ENCODE measurements at places on chromosomes 12 and 14. TPM values are rescaled to one million over a fixed set of nuclear protein-coding genes. Genes with fewer than 3 reads are reported as not detected.

- DNase-seq: no peak
Measured at GRCh38 chr12:84779169-84779568, 133.4 kb downstream of the SLC6A15 start.

DNA sequence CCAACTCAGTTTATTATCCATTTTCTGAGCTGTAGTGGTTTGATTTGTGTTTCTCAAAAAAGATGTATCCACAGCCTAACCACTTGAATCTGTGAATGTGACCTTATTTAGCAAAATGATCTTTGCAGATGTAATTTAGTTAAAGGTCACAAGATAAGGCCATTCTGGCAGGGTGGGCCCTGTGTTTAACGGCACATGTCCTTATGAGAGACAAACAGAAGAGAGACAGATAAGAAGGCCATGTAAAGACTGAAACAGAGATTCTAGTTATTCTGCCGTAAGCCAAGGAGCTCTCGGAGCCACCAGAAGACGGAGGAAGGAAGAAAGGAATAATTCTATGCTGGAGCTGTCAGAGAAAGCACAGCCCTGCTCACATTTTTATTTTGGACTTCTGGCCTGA, 374.2 kb downstream of the PRKD1 start:
- DNase-seq: no peak

The TMCC3 gene
- total RNA-seq: 3.8 TPM

- DNase-seq: no peak
Measured at GRCh38 chr14:104132981-104133380, 5.4 kb upstream of the KIF26A start.

- no peak for DNase-seq
Measured at GRCh38 chr12:46855760-46856159, 30.0 kb upstream of the SLC38A4 start.

The PFDN5 gene
- 324 TPM for total RNA-seq

The G2E3 gene
- 46.5 TPM for total RNA-seq

DNA sequence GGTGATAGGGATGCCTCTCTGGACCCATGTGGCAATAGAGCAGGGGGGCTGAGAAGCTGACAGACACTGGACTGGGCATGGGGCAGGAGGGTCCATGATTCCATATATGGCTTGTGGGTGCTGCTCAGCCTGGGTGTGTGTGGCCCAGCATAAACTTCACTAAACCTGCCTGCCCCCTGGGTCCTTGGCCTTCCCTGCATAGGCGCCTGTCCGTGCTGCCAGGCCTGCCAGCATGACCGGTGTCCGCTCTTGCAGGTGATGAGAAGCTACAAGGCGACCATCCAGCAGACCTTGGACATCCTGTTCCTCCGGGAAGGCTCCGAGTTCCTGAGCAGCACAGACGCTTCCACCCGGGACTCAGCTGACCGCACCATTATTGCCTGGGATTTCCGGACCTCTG, 61.6 kb downstream of the BEGAIN start:
- DNase-seq: no peak

DNA sequence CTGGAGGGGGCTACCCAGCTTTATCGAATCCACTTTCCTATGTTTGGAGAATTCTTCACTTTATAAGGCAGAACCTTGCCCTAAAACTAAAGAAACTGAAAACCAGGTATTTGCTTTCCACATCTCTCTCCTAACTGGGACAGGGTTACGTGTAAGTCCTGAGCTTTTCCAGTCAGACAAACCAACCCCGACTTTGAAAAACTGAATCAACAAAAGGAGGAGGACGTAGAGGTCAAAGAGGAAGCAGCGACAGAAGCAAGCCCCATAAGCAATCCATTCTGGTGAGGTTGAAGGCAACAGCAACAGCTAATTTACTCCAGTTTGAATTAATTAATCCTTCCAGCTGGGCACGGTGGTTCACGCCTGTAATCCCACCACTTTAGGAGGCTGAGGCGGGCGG, 47.2 kb downstream of the LRP6 start:
- DNase-seq: no peak

- no peak for DNase-seq
Measured at GRCh38 chr12:19891936-19892591, 452.8 kb downstream of the AEBP2 start.

DNA sequence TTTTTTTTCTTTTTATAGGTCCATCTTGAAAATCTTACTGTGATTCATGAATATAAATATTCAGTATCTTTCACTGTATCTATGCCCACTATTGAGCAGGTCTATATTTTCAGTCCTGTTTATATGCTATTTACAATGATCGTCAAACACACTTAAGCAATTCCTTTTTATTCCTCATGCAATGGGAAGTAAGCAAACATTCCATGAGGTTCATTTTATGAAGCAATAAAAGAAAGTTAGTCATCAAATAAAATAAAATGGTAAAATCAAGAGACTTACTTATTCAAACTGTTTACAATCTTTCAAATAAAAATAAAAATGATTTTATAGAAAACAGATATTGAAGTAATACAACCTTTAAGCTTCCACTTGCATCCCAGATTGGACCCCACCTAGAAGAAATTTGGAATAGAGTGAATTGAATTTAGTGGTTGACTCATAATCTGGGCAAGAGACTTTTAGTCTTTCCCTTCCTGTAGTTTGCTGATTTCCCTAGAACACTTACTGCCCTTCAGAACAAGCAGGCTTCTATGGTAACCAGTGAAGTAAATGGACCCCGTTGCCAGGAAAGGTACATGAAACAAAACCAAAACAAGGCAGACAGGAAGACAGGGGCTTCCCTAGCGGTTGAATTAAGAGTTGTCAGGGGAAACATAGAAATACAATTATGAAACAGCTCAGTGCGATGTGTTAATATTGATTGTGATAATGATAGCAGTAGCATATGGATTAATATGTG, 241.0 kb upstream of the ATP2B1 start:
- no peak for DNase-seq

The KRT71 gene
- not detected for total RNA-seq

DNA sequence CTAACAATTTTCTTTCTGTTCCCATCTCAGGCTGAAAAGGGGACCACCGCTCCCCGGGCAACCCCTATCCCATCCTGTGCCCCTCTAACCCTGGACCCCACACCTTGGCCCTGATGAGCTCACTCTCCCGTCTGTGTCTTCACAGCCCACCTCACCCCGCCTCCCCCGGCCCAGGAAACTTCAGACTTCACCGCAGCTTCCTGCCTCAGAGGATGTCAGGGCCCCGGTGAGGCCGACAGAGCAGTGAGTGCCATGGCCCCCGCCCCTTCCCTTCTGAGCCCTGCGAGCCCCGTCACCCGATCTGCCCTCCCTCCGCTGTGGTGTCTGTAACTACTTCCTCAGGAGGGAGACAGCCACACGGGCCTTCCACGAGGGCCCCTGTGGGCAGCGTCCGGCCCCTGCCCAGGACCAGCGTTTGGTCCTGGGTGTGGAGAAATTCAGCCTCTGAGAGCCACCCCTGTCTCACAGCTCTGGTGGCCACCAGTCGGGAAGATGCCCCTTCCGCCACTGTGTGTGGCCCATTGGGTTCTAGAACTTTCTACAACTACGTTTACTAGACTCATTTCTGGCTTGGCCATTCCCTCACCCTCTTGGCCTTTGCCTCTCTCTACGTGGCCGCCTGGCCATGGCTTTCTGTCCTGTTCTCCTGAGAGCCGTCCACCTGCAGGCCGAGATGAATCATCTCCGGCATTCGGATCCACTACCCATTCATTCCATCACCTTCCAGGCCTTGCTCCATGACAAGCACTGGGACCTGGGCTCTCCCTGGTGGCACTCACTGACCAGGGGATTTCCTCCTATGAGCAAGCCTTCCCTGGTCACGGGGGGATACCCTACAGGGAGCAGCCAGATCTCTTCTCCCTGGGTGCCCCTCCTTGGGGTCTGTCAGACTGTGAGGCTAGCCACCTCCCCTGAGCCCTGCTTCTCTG, 3.4 kb downstream of the RHOF start:
- DNase-seq: no peak

The LTBP2 gene
- 1.3 TPM for total RNA-seq

DNA sequence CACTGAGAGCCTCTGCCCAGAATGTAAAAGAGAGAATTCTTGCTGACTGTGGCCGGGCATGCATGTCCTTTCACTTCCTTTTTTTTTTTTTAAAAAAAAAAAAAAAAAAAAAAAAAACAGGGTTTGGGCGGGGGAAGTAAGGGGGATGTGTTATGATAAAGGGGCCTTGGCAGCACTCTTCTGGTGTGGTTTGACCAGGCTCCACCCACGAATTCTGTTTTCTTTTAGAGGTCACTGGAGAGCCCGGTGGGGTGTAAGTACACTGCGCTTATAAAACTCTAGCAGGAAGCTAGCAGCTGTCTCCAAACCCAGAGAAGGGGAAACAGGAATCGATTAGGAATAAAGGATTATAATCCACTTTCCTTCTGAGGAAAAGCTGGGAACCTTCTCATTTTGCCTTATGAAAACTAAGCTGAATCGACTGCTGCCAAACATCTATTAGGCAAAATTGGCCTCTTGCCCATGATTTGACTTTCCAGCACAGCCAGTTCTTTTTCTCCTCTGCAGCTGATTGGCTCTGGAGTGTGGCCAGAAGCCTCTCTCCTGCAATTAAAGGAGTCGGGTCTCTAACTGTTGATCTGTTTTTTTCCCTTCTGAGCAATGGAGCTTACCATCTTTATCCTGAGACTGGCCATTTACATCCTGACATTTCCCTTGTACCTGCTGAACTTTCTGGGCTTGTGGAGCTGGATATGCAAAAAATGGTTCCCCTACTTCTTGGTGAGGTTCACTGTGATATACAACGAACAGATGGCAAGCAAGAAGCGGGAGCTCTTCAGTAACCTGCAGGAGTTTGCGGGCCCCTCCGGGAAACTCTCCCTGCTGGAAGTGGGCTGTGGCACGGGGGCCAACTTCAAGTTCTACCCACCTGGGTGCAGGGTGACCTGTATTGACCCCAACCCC, 27.7 kb upstream of the HIGD1C start:
- DNase-seq: peak; percentile 9

DNA sequence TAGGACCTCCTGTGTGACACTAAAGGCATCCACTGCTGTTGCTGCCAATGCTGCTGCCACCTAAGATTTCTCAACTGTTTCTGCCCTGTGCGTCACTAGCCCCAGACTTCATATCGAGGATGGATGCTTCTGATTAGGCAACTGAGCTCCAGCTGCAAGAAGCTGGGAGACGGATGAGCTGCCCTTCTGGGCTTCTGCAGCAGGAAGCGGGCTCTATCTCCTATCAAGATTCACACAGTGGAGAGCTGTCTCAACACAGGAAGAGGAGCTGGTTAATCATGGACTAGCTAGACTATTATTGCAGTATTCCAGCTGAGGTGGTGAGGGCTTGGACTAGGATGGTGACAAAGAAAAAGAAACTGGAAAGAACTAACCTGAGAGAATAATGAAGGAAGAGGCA, 59.2 kb upstream of the PELI2 start:
- DNase-seq: no peak

DNA sequence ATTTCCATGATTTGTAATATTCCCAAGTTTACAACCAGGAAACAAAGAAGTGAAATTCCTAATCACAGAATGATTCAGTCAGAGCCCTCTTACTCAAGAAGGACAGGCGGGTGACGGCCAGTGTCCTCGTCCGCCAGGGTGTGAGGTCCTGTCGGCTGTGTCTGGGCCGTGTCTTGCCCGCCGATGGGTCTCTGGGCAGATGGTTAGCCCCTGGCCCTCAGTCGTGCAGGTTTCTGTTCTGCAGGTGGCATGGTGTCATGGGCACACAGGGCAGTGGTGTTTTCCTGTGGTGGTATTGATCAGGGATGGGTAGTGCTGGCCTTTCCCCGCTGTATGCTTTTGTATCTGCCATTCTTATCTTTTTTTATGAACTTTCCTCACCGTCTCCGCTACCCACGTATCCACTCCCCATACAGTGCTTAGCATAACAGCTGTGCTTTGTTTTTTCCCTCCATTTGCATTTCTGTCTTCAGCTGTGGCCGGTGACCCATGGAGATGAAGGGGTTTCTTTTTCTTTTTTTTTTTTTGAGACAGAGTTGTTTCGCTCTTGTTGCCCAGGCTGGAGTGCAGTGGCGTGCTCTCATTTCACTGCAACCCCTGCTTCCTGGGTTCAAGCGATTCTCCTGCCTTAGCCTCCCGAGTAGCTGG, 100.7 kb downstream of the TSPAN9 start:
- DNase-seq: no peak

The OR6C2 gene
- not detected for total RNA-seq

The BDKRB2 gene
- total RNA-seq: 0.18 TPM

GRCh38 chr12:13032164-13032563, 12.0 kb upstream of the FAM234B start:
- no peak for DNase-seq

GRCh38 chr12:102571889-102572288, 91.5 kb upstream of the IGF1 start:
- no peak for DNase-seq

DNA sequence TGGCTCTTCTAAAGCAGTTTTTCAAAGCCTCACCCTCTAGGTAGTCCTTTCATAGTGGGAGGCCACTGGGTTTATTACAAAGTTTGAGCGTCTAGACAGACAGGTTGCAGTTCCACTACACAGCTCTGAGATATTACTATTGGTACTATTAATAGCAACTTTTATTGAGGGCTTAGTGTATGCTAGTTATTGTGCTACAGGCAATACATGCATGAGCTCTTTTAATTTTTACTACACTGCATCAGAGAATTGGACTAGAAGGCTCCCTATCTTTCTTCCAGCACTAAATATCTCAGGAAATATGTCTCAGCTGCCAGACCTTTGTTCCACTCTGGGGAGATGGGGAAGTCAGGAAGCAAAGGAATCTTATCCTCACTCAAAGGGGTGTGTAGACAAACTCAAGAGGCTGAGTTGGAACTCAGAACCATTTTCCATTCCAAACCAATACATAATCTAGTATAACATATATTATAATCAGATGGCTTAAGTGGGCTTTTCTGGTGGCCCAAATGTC, 161.8 kb upstream of the SLC38A2 start:
- no peak for DNase-seq

DNA sequence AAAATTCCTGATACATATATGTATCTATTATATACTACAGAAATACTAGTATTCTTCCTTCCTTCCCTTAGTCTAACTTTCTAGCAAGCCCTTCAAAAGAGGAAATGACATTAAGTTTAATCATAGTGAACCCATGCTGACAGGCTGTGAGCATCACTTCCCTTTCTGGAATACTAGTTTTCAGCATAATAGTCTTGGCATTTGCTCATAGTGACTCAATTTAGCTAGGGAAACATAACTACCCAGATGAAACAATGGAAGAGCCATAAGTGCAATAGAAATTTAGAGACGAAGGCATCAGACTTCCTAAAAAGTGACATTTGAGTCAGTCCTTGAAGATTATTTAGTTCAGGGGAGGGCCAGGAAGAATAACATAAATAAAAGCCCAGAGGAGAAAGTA, 184.5 kb upstream of the CRY1 start:
- DNase-seq: no peak

GRCh38 chr12:86748894-86749293, 492.7 kb upstream of the MGAT4C start:
- no peak for DNase-seq

GRCh38 chr12:27271206-27271605, 27.1 kb downstream of the STK38L start:
- DNase-seq: no peak

Data from neural crest cell (in vitro differentiated cells).